Activated naive CD8-positive, alpha-beta T cell treated with anti-CD3 and anti-CD28 coated beads for 36 hours (primary cell): ENCODE measurements at places on chromosomes 2 and 18. TPM values are rescaled to one million over a fixed set of nuclear protein-coding genes. Genes with fewer than 3 reads are reported as not detected.
A peak's percentile ranks its signal among the peaks of the same experiment; 100 is the strongest.

DNA sequence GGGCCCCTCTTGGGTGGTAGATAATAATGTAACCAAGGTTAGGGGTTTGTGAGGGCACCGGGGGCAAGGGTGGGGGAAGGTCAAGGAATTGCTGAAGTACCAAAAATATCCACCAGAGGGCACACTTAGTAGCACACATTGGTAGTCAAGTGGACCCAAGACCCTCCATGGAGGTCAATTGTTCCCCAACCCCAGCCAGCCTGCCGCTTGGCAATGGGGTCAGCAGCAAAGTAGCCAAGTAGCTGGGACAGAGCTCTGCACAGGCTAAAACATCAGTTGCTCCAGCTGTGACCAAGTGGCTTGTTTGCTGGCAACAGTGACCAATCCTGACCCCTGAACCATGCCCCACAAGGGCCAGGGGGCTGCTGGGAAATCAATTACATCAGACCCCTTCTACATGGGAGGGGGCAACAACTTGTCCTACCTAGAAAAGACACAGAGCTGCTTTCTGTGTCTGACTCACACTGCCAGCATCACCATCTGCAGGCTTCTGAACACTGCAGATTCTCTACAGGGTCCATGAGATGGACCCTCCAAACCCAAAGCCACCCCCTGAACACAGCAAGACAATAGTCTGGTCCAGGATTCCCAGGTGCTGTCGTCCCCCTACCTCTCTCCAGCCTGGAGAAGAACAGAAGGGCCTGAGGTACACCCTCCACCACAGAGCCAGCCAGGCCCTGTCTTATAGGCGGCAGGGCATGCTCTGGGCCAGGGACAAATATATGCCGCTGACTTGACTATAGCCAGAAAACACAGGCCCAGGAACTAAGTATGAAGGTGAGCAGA lies 76.0 kb downstream of the EMX1 start:
- peak; percentile 16 for DNase-seq

Gene CPO
- not detected for total RNA-seq

DNA sequence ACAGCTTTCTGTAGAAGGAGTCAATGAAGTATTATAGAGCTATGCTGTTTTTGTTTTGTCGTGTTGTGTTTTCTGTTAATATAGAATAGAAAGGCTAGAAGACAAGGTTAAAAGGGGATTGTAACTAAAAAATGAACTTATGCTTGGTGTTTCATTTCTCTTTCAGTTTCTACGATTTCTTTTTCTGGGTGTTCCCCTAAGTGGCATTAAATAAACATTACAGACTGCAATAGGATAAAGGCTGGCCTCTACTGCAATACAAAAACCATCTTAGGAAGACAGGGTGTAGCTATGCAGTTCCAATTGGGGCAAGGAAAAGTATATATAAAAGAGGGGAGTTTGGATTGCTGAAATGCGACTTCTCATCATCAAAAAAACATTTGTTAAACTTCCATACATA lies 1609.7 kb upstream of the ACVR2A start:
- DNase-seq: no peak

GRCh38 chr18:13696961-13697360 lies 29.4 kb downstream of the FAM210A start:
- DNase-seq: no peak

DNA sequence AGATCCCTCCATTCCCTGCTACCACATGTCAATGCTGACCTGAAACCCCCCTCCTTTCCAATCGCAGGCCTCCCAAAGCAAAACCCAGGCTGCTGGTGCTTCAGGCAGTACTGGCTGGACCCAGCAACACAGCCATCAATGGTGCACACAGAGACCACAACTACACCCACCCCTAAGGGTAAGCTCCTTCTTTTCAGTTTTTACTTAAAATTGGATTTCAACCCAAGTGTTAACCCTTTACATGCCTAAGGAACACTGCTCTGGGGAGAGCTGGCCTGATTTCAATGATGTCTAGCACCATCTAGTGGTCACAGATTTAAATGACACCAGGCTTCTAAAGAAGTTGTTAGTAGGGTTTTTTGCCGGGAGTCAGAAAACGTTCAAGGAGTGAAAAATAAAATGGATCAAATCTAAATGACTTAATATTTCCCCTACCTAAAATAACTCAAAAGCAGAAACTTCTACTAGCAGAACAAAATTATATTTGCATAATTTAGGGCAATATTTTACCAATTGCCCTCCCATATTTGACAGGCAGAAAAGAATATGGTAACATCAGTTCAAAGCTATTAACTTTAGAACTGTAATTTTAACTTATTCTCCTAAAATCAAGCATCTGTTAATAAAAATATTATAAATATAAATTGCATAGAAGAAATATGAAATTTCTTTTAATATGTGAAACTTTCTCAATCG lies 24.6 kb downstream of the FECH start:
- DNase-seq: no peak
